ENCODE measurements at places on chromosomes 16 and 17.

DNA sequence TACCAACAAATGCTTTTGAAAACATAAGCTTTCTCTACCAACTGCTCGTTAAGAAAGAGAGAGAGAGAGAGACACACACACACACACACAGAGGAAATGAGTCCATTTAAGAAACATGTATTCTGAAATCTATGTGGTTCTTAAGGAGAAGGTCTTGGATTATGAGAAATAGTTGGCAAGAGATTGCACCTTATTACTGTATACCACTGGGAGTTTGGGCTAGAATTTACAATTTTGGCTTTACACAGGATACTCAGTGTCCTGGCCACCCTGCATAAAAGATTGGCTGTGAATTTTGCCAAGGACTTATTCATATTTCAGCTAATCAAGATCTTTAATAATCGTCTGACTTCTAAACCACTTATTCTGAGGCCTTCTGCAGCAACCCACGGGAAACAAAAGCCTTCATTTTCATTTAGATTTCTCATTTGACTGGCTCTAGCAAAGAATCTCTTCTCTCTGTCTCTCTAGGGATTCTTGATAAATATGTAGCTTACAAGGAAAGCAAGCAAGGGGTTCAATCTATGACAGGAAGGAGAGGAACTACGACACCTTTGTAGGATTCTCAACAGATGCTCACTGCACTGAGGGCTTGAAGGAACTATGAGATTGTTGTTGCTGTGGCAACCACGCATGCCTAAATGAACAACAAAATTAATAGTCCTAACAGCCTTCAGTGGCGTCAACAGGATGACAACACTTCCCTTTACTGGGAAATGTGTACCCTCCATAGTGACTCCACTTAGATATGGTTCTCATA, 75.3 kb upstream of the GNAO1 start:
- no peak for DNase-seq

DNA sequence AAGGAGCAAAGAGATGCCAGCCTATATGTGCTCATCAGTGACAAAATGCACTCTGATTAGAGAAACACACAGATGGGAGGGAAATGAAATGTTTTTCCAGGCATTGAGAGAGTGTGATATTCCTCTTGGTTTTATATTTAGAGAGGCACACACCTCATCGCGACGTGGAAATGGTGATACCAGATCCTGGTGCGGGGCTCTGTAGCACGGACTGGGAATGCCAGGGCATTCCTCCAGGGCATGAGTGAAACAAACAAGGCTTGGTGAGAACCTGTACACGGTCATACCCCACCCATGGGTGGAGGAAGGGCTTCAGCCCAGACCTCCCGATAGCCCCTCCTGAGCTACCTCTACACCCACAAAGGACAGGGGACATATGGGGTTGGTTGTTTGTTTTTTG, 280.2 kb downstream of the C16orf95 start:
- DNase-seq, result no peak

DNA sequence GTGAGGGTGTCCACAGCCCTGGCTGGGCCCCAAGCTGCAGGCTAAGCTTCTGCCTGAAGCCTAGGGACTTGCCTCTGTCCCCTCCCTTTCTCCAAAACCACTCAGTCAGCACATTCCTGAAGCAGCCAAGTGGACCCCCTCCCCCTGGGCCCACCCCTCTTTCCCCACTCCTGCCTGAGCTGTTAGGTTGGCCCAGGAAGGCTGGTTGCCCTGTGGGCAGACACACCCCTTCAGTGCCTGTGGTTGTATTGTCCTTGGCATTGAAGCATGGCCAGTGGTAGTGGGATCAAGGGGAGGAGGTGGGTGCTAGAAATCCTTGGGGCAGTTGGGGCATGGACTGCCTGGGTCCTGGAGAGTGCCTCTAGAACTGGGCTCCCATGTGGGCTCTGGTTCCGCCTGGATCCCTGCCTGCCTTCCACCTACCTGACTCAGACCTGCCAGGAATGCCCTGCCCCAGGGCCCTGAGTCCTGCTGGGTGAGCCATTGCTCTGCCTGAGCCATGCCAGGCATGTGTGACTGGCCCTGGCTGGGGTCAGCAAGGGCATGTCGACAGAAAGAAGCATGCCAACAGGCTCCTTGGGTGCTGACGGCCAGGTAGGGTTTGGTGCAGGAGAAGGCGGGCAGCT, 2.1 kb downstream of the TRAF4 start:
- DNase-seq, result no peak

GRCh38 chr16:50059669-50060068, 6.1 kb upstream of the HEATR3 start:
- DNase-seq, result no peak
